ENCODE measurements at places on chromosomes 5 and 9. TPM values are rescaled to one million over a fixed set of nuclear protein-coding genes. Genes with fewer than 3 reads are reported as not detected.
A peak's percentile ranks its signal among the peaks of the same experiment; 100 is the strongest.

FOXD4L5 gene
- total RNA-seq = 0.12 TPM

DNA sequence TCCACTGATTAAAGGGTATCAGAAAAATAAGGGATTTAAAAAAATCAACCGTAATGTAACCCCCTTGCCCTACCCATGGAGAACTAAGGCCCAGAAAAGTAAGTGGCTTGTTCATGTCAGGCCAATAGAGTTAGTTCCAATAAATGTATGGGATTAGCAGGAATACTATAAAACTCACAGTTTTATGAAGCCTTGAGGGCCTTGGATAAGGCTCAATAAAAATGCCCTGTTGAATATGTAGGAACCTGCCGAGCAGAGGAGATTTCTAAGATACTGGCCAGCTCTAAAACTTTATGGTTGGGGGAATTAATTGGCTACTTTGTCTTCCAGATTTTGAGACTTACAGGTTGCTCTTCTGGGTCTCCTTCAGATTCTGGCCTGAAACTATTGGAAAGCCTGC, 231.0 kb downstream of the GLIS3 start:
- no peak for ATAC-seq

DNA sequence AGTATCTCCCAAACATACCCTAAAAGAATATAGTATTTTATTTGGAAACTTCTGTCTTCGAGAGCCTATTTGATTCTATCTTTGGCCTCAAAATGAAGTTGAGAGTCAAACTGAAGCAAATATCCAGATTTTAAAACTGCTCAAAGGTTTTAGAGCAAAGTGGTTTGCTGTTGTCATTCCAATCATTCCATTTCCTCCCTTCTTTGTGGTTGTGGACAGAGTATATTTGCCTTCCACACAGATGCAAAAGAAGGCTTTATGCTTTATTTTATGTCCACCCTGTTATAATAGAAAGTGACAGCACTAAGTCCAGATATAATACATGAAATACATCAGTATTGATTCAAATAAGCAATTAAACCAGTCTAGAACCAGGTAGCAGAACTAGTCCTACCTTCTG, 12.4 kb downstream of the GZMK start:
- no peak for ATAC-seq

IRX1 gene
- total RNA-seq = not detected

SPACA9 gene
- 4.6 TPM for total RNA-seq

DNA sequence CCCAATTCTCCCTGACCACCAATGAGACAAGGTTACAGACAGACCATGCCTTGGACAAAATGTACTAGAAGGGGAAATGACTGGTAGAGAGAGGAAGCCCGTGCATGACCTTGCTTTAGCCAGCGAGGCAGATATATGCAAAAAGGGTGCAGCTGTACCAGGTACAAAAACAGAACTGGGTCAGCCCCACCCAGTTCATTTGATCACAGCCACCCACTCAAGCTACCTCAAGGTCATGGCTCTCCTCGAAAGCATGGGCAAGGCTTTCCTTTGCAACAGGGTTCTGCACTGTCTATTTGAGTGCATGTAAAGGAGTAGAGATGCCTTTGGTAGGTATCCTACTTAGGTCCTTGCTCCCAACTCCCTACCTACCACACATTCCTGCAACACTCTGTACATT, 33.3 kb downstream of the TLE1 start:
- peak; percentile 51 for ATAC-seq

- ATAC-seq = no peak
Measured at GRCh38 chr9:2686911-2687310, 30.4 kb upstream of the KCNV2 start.

ADAMTS12 gene
- total RNA-seq = 2.6 TPM

TRIM7 gene
- 4.4 TPM for total RNA-seq

DNA sequence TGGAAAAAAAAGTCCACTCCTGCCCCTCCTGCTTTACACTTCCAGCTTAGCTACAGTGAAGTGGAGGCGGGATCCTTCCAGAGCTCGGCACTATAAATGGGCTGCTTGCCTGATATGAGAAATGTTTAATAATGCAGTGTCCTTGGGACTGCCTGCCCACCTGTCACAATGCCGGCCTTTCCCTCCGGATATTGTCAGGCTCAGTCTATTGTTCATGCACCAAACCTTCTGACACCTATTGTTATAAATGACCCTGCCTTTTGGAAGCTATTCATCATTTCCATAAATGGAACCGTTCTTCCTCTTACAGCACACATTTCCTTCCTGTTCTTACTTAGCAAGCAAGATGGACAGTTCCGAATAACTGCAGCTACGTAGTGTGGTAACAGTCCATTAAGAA, 146.3 kb downstream of the DMAC1 start:
- ATAC-seq = no peak

DNA sequence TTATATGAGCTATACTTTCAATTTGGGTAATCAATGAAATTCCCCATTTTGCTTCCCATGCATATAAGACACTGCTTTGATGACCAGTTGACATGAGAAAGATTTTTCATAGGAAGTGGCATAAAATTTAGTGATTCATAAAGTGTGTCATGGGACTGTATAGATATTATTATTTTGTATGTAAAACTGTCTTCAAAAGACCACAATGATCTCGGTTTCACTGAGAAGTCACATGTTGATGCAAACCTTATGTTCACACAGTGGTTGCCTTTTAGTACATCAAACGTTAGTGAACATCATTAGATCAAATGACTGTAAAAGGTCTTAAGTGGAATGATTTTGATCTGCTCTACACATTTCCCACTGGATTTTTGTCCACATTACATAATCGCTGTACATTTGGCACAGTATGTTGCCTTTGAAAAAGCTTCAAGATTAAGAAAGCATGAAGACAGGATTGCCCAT, 349.2 kb upstream of the MEF2C start:
- ATAC-seq = no peak

DNA sequence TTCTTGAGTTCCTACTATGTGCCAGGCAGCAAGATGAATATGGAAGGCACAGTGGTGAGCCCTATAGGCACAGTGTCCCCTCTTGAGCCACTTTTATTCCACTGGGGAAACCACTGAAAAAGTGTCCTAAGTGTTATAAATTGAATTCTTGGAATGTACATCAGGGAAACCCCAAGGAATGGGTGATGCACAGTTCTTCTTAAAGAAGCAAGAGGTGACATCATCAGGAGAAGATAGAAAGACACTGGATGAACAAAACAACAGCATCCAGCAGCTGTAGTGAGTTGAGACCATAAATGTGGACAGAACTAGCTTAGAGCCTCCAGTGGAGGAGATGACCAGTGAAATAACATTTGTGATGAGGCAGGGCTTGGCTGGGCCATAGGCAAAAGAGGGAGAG, 199.2 kb upstream of the ANKRD55 start:
- ATAC-seq = no peak

DNA sequence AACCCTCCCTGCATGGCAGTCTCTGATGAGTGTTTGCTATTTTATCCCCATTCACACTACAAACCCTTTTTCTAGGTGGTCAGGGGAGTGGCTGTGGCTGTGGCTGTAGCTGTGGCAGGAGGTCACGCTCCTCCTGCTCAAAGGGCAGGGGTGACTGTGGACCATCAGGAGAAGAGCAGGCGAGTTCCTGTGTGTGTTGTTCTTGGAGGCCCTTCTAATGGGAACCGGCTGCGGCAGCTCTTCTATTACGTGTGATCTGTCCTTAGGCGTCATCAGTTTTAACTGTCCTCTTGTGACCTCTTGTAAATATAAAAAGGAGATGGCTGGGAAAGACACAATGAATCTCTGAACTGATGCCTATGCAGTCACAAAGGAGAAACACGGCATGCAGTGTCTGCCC, 65.1 kb downstream of the ANKH start:
- ATAC-seq = peak; percentile 78

FAM200C gene
- total RNA-seq = 7.2 TPM

DNA sequence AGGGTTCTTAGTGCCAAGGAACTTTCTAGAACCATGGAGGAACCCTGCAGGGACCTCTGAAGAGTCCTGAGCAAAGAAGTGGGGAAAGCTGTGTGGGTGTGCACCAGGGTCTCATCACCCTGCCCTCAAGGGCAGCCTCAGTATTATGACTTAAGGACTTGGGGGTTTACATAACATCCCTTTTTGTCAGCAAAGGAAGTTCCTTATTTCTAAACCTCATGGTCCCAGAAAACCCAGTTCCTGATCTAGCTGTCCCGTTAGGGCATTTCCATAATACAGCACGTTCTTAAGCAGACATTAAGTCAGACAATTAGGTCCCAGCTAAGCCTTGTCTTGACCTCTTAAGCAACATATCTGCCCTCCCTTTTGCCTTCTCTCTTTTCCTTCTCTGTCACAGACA, 57.3 kb downstream of the DAPK1 start:
- peak; percentile 25 for ATAC-seq

- ATAC-seq = no peak
Measured at GRCh38 chr5:112647428-112647827, 90.3 kb upstream of the APC start.

DNA sequence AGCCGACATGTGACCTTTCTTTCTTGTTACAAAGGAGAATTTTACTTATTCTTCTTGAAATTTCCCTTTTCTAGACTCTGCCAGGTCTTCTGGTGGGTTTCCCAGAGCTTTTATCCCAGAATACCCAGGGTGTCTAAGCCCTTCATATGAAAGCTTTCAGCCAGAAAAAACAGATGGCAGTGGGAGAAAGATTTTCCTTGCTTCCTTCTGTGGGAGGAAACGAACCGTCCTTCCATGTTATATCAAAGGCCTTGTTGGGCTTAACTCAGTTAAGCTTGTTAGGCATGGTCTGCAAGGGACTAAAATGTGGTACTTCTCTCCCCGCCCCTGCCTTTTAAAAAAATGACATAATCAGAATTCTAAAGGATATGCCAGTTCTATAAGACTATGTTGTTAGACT, 47.5 kb downstream of the SPATA31D1 start:
- ATAC-seq = no peak

DNA sequence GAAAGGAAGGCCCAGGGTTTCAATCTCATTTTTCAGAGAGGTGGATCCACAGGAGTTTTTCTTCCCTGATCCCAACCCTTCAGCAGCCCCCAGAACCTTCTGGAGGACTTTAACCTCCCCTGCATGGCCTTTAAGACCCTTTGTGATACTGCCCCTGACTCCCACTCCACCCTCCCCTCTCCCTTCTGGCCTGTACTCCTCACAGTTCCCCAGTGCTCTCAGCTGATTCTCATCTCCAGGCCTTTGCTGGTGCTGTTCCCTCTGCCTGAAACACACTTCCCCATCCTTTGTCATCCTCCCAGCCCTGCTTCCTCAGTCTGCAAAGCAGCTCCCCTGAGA, 18.5 kb downstream of the NEURL1B start:
- ATAC-seq = peak; percentile 11

DNA sequence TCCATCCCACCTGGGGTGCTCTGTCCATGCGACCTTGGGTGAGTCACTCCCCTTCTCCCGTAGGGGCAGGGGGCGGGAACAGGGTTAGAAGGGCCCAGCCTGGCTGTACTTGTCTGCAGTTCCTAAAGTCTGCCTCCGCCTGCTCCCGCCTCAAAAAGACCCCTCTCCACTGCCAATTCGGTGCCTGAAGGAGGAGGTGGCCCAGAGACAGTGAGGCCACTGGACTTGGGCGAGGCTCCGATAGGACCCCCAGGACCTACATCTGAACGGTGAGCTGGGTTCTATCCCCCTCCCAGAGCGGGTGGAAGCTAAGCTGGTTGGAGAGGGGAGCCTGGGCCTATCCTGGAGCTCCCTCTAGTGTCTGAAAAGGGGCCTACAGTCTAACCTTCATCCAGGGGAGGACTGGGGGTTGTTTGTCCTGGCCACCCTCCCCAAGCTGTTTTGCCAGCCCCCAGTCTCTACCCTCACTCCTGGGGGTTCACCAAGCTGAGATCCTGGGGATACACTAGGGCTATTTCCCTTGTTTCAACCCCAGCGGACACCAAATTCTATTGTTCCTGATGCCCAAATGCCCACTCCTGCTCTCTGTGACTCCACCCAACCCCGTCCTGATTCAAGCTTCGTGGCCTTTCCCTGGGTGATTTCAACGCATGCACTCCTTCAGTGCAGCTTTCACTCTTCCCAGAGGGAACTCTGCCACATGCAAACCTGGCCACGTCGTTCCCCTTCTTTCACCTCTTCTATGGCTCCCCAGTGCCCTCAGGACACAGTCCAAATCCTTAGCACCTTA, 6.1 kb upstream of the CRB2 start:
- ATAC-seq = peak; percentile 64

IARS1 gene
- total RNA-seq = 78.0 TPM

DNA sequence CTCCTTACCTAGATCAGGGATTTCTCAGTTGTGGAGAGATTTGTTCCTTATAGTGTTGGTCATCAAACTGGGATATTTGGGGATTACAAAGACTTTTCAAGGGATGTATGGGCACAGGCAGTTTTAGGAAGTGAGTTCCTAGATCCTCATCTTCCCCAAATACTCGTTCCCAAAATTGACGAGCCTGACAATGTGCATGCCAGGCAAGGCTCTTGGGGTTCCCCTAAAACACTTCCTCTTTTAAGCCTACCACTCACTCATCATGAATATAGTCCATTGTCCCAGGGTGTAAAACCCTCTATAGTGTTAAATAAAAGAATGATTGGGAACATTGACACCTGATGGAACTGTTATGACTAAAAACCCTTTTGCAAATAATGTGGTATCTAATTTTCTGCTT, 26.4 kb downstream of the PDCD1LG2 start:
- no peak for ATAC-seq

ELAVL2 gene
- 0.25 TPM for total RNA-seq

RNF183 gene
- total RNA-seq = 0.37 TPM

MINAR2 gene
- not detected for total RNA-seq

GABRA1 gene
- not detected for total RNA-seq

DNA sequence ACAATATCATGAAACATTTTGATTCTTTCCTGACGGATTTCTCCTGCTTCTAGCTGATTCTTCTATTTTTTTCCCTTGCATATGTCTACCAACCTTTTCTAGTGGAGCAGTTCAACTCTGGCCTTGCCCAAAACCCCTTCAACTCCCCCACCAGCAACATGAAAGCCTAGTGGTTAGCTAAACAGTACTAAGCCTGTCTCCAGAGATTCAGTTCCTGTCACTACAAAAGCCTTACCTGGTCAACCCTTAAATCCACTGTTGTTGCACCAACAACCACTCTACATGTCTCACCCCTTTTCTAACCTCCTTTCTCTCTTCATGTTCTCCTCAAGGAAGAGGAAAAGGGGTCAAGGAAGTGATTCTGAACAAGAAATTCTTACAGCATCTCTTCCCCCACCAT, 74.8 kb upstream of the PIK3R1 start:
- no peak for ATAC-seq
